ENCODE measurements at places on chromosomes 3 and 15. TPM values are rescaled to one million over a fixed set of nuclear protein-coding genes. Genes with fewer than 3 reads are reported as not detected.

Gene ARL6IP5
- total RNA-seq, result 121 TPM

Gene CCR3
- total RNA-seq, result 0.09 TPM

Gene BAHD1
- 3.5 TPM for total RNA-seq

Gene OR5K3
- total RNA-seq, result not detected

Gene EIF4A2
- total RNA-seq, result 877 TPM

Gene CEP63
- total RNA-seq, result 25.4 TPM

Gene CX3CR1
- not detected for total RNA-seq

Gene TRIM42
- total RNA-seq, result not detected

Gene HTR3E
- total RNA-seq, result not detected

Gene TCF12
- 67.2 TPM for total RNA-seq

Gene EHD4
- 10.9 TPM for total RNA-seq

Gene KCNAB1
- under 0.01 TPM for total RNA-seq

Gene MEGF11
- total RNA-seq, result not detected
